ENCODE measurements at places on chromosomes 1 and 21. TPM values are rescaled to one million over a fixed set of nuclear protein-coding genes. Genes with fewer than 3 reads are reported as not detected.
A peak's percentile ranks its signal among the peaks of the same experiment; 100 is the strongest.

- DNase-seq: no peak
Observed at GRCh38 chr1:26856181-26856580, 6.8 kb upstream of the SFN start.

- no peak for DNase-seq
Observed at GRCh38 chr1:185912504-185912903, 178.3 kb downstream of the HMCN1 start.

DNA sequence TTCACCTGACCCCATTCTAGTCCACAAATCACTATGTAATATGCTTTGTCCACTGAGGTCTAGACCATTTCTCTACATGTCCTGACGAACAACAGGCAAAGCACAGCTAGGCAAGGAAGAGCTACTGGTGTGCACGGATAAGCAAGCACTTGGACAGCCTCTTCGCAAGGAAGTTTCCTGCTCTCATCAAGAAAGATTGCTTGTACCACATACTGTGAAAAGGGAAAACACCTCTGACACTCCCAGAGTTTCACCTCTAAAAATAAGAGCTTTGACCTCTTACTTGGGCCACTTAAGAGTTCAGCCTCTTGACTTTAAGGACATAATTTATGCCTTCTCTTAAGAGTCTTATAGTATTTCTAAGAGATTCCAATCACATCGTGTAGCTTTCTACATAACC is 36.0 kb upstream of the LPAR3 start:
- no peak for DNase-seq

ZSWIM5 gene
- 0.57 TPM for polyA plus RNA-seq

- DNase-seq: no peak
Observed at GRCh38 chr1:222561656-222562055, 13.8 kb upstream of the HHIPL2 start.

CHRM3 gene
- polyA plus RNA-seq: 1.8 TPM

DNA sequence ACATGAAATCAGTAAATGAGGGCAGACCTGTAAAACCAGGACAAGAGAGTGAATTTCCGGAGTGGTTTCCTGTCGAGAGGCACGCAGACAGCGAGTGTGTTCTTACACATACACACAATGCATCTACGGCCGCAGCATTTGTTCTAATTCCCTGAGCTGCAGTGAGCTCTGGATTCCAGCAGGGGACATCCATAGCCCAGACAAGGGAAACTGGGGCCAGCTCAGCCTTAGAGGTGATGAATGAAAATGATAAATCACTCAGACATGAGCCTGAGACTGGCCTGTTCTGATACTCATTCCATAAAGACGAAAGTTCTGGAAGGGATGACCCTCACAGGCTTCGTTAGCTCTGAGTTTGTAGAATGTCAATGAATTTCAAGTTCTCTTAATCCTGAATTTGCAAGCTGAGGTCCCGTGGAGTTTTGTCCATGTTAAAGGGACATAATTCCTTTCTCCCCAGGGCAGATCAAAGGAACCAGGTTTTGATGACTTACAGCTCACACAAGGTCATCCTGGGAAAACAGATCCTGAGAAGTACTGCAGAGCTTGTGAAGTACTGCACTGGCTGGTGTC is 207.9 kb upstream of the C1orf87 start:
- DNase-seq: peak; percentile 57

DNA sequence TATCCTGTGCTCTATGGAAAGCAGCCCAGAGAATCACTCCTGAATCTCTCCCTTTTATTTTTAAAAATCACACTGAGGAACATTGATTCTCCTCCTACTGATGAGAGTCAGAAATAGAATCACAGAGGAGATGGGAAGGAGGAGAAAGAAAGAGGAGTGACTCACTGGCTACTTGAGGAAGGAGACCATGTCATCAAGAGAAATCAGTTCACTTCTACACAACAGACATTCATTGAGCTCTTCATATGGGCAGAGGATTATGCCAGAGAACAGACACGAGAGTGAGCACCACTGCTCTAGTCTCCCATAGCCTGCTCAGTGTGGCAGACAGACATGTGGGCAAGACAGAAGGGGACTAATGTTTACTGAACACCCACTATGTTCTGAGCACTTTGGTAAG is 44.2 kb downstream of the RAB3B start:
- no peak for DNase-seq

DNA sequence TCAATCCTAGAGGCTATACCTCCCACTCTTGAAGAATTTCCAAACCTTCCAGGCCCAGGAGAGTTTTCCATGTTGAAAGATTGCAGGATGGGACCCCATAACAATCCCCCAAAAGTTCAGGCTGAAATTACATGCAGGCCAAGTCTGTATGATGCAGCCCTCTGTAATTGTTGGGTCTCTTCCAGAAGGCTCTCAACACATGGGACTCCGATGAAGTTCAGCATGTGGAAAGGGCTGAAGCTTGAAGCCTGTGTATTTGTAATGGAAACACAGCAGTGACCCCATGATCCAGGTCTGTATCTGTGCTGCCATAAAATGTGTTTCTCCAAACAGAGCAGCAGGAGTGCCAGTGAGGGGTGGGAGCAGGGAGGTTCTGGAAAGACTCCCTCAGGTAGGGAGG is 202.5 kb upstream of the LYPLAL1 start:
- peak; percentile 83 for DNase-seq

DNA sequence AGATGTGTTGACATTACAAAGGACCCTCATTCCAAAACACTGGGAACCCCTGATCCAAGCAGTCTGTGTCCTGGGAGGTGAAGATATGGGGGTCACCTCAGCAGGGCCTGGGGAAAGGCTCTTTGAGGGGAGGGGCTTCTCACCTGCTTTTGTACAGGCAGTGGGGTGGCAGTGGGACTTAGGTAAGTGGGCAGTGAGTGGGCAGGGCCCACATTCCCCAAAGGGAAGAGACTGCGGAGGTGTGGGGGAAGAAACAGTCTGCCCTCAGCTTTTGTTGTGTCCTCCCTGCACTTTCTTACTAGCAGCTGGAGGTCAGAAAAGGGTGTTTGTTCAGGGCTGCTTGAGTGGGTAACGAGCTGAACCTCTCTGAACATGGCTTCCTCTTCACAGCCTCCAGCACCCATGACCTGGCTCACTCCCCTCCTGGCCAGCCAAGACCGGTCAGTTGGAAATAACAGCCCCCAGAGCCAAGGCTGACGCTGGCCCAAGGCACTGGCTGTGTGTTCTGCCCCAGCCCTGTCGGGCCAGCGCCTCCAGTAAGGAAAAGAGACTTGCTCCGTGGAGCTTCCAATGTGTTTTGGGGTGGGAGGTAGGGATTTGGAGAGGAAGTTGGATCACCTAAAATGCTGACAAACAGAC is 173.5 kb downstream of the PSMG1 start:
- no peak for DNase-seq

GRCh38 chr1:183711741-183712361 is 58.7 kb upstream of the APOBEC4 start:
- no peak for DNase-seq

DNA sequence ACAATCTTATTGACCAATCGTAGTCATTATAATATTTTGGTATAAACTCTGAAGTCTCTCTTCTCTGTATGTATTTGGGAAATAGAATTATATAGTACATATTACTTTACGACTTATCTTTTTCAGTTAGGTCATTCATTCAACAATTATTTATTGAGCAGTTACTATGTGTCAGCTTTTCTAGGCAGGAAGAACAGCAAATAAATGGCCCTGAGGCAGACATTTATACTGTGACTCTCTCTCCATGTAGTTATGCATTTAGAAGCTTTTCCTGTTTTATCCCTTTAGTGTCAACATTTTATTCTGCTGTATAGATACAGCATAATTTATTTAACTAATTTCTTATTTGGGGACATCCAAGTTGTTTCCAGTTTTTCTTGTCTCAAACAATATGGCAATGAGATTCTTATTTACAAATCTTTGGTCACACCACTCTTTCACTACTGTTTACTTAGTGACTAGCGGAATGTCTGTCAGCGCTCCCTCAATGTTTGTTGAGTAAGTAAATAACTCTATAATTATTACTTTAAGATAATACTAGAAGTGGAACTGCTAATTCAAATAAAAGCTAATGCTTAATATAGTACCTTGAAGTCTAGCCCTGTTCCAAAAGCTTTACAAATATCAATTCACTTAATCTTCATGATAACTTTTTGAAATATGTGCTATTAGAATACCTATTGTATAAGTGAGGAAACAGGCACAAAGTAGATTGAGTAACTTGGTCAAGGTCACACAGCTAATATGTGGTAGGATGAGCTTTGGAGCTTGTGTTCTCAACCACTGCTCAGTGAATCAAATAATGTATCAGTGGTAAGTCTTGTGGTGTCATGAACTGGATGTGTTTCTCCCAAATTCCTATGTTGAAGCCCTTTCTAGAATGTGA is 465.6 kb downstream of the SIPA1L2 start:
- no peak for DNase-seq

Measured in forelimb muscle (tissue), 1 donor.